ENCODE measurements at places on chromosomes 5 and 9.

DNA sequence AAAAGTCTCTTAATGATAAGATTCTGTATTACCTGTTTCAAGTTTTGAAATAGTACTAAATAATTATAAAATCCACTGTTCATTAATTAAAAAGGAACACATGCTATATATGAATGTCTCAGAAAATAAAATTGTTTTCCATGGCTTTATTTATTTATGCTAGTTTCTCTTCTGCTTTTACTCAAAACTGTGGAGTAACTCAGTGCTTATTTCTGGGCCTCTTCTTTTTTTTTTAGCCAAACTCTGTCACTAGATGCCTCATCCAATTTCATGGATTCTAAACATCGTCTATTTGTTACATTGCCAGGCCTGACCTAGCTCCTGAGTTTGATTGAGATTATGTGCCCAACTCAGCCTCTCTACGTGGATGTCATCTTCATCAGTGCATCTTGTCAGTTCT lies 1509.7 kb downstream of the MAT2B start:
- no peak for DNase-seq

DNA sequence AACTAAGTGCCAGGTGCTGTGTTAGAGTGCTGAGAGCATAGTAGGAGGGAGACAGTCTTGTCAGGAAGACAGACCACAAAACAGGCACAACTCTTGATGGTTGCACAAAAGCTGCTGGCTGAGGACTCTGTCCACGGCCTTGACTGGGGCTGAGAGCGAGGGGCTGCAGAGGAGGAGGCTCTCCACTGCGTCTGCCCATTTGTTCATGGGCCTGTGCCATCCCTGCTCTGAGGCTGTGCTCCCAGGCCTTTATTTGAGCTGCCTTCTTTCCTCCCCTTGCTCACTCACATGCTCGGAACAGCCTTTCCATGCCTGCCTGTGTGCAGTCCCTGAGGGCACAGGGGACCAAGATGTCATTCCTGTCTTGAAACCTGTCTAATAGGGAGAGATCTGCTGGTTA lies 147.8 kb downstream of the CACNA1B start:
- no peak for DNase-seq

- DNase-seq: no peak
These were observed 106.6 kb downstream of the ADAMTS16 start for GRCh38 chr5:5246736-5247135.

DNA sequence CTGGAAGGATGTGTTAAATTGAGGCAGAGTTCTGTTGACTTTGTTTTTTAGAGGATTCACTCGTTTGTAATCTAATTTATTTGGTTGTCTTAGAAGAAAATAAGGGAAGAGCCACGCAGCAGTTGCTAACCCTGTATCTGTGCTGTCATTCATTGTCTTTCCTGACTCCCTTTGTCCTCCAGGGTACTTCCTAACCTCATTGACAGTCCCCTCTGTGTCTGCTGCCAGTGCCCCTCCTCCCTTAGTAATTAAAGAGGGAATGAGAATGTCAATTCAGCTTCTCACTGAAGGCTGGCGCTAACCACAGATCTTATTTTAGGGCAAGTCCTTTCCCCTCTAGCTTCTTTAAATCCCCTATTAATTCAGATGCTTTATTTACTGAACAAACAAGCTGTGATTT lies 84.0 kb downstream of the MAST4 start:
- no peak for DNase-seq

- no peak for DNase-seq
These were observed 63.2 kb upstream of the RUFY1 start for GRCh38 chr5:179487145-179487544.

DNA sequence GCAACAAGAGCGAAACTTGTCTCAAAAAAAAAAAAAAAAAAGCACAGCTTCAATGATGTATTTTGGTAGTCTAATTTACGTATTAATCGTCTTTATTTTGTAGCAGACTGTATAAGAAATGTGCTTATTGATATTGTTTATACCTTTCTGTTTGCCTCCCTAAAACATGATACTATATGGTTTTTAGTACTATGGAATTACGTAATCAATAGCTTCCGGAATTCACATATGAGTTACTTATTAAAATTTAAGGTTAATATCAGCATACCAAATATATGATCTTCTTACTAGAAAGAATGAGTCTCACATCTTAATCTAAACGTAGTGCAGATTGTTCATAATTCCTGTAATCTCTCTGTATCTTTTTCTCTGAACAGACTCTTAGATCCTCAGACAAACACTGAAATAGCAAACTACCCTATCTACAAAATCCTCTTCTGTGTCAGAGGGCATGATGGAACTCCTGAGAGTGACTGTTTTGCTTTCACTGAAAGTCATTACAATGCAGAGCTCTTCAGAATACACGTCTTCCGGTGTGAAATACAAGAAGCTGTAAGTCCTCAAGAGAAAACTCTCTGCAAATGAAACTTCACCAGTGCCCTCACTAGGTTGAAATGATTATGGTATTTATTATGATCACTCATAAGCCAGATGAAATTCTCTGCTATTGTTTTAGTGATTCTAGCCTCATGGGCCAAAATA lies 44.4 kb upstream of the GPR21 start:
- DNase-seq: no peak

- DNase-seq: no peak
These were observed 21.9 kb upstream of the FSD1L start for GRCh38 chr9:105425816-105426433.

DNA sequence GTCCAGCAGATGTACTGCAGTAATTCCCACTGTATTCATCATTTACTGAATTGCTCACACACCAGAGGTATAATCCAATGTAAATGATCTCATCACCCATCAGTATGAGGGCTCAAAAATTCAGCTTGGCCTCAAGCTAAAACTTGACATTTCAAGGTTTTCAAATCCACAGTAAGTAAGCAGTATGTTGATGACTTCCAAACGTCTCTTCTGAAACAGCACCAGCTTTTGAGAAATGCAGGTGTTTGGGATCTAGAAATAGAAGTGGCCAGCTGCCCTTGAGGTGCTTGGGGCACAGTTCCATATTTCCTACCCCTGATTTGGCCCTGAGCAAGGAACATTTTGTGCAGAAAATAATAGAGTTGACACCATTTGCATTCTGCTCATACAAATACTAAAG lies 388.0 kb upstream of the TUSC1 start:
- DNase-seq: no peak

DNA sequence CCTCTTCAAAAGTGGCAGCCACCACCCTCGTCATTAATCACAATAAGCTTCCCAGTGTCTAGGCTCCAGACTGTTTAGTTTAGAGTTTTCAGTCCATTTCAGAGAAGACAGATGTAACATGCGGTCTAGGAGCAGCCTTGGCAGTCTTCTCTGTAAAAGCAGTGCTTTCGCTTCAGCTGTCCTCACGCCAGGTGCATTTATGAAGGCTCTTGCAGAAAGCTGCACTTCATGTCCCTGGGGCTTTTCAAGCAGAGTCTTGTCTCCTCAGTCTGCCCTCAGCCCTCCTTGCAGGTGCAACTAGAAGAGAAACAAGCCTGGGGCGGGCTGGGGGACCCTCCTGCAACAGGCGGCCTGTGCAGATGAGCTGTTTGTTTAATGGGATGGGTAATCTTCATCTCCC lies 281.9 kb downstream of the DRD1 start:
- DNase-seq: no peak

DNA sequence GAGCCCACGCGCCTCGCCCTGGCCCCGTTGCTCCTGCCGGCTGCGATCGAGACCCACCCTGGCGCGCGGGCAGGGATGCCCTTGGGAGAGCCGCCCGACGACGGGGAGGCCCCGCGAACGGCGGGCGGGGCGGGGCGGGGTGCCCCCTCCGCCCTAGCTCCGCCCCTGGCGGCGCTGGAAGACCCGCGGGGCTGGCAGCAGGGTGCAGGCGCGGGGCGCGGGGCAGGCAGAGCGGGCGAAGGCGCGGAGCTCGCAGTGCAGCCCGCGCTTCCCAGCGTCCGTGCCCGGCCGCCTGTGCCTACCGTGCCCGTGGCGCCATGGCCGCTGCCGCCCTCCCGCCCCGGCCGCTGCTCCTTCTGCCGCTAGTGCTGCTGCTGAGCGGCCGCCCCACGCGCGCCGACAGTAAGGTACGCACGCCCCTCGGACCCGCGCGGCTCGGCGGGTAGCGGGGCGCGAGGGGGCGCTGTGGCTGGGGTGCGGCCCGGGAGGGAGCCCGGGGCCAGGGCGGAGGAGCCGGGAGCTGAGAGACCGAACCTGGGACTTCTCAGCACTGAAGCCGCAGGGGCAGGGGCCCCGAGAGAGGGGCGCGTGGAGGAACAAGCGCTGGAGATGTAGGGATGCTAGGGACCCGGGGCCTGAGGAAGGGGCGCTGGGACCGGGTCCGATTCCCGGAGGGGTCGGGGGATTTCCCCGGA lies at the start of gene OLFML2A:
OLFML2A (plus strand) TSS at position 180 of the 695 bp plus-strand sequence; CDS start at position 318, 138 bp downstream.
- no peak for DNase-seq

DNA sequence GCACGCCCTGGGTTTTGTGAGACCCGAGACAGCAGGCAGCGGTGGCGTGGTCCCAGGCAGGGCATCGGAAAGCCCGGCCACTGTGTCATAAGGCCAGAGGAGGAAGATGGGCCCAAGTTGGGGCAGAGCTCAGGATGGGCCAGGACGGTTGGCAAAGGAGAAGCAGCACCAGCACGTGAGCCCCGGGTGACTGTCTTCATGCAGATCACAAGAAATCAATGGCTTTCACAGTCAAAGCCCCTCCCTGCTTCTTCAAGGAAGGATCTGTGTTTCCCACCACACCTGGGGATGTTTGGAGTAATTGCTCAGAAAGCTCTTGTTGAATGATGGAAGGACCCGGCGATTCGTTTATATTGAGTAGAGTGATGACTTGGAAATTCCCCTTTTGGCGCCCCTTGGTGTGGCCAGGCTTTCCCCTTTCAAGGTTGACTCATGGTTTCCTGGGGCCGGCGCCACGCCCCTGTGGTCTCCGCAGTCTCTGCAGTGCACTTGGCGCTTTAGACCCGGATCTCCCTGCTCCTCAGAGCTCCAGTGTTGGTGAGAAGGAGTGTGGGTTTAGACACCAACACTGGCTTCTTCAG lies 52.1 kb downstream of the IL31RA start:
- no peak for DNase-seq

GRCh38 chr9:89059925-89060506 lies 68.7 kb downstream of the S1PR3 start:
- DNase-seq: no peak

- DNase-seq: no peak
These were observed 7.3 kb upstream of the FCN1 start for GRCh38 chr9:134925011-134925511.

DNA sequence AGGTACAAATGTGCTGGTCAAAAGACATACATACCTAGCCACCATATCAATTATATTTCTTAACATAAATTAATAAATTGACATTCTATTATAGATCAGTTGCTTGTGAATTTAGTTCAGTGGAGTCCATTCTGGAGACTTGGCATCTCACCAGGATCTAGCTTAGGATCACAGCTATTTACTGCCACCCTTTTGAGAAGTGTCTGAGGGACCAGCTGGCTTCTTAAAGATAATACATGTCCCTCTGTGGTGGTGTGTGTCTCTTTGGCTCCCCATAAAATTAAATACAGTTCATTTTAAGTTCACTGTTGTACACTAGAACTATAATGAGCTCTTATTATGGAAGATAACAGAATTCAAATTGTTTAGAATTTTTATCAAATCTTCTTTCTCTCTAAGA lies 290.7 kb downstream of the PRELID2 start:
- DNase-seq: no peak

- DNase-seq: no peak
These were observed 113.1 kb upstream of the TBC1D2 start for GRCh38 chr9:98368366-98369065.

DNA sequence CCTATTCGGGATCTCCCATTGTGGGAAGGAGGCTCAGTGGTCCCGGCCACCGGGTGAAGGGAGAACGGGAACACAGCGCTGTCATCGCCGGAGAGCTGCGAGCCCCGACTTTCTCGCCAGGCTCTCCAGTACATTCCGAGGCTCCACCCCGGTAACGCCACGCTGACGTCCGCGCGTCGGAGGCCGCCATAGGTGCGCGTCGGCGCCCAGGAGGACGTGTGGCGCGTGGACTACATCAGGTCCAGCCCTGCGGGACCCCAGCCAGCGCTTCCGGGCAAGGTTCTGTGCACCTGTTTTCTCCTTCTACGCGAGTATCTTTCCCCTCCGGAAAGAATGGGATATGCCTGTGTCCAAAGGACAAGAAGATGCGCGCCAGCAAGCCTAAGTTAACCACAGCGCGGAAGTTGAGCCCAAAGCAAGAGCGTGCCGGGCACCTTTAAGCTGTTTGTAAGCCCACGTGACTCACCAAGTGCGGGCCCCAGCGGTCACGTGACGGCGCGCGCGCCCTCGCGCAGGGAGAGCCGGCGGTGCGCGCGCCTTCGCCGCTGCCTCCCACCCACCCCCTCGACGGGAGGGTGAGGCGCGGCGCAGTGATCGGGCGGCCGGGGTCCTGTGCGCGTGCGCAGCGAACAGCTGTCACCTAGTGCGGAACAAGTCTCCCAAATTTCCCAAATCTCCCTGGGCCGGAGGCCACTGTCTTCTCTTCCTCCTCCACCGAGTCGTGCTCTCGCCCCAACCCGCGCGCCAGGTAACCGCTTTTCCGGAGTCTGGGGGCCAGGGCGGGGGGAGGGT lies at the start of gene KDM4C:
KDM4C (plus strand) TSS at position 518 of the 792 bp plus-strand sequence. CDS start 35,016 bp downstream, outside the sequence.
- peak; percentile 77 for DNase-seq

DNA sequence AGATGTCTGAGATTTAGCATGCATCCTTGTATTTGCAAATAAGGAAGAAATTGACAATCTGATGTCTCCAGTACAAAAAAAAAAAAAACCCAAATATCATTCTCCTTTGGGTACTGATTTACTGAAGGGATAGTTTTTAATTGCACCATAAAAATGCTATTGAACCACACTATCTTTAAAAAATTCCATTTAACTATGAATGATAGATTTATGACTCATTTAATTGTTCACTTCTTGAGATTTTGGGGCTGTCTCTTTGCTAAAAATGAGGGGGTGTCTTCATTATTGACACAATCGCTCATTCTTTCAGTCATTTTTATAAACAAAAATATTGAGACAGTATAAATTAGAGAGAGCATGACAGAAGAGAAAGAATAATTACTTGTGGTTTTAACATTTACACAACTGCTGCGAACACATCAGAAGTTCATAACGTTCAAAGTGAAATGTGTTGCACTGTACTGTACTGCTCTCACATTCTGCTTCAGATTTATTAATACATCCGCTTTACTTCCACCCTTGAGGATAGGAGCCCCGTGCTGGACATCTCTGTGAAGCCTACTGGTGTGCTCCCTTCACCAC lies 142.3 kb downstream of the MEF2C start:
- no peak for DNase-seq

DNA sequence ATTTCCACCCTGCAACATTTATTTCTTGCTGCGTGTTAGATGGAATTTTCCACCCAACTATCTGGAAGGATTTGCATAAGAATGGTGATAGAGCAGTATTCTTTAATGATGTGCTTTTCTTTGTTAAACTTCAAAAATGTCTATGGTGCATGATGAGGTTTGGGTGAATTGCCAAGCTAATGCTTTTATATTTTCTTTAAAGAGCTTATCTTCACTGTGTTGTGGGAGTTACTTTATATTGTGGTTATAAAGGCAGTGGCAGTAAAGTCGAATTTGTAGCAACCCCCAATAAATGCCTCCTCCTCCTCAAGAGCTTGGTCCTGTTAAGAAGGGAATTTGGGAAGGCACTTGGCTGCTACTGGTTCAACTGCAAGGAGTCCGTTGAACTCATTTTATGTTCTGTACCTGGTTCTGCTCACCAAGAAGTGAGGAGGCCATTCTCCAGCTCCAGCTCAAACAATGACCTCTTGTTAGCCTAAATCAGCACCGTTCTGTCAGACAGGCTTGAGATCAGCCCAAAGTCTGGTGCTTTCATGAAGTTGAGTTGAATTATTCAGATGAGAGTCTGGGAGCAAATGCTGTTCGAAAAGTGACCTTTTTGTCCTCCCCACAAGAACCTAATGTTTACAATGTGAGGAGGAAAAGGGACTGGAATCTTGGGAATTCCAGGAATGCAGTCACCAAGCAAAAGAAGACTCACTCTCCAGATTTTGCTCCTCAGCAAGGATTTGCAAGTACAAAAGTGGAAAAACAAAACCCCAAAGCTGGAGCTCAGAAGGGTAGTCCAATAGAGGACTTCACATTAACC lies 217.0 kb downstream of the TMEM38B start:
- DNase-seq: peak; percentile 73

All from iPS DF 6.9 (cell line).